ENCODE measurements at places on chromosomes 6 and 20. TPM values are rescaled to one million over a fixed set of nuclear protein-coding genes. Genes with fewer than 3 reads are reported as not detected.

Gene ASIP
- total RNA-seq = not detected

- DNase-seq = no peak
These were observed 7.1 kb downstream of the DDR1 start for GRCh38 chr6:30891450-30891723.

Gene LAMA4
- 517 TPM for total RNA-seq

Gene SCRT2
- total RNA-seq = not detected

DNA sequence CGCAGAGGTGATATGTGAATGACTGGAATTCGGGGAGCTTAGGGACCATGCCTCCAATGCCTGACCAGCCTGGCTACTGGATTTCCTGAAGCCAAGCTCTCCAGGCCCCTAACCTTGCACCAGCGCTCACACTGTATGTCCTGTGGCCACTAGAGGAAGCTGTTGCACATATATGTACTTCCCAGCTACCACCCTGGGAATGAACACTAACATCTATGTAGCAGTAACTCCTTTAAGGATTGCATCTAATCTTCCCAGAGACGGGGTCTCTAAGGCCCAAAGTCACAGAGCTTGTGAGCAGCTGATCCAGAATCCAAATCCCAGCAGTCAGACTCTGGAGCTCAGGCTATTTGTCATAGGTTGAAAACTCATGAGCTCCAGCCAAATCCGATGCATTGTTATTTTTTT is 20.4 kb upstream of the BPIFB1 start:
- DNase-seq = peak; percentile 13

DNA sequence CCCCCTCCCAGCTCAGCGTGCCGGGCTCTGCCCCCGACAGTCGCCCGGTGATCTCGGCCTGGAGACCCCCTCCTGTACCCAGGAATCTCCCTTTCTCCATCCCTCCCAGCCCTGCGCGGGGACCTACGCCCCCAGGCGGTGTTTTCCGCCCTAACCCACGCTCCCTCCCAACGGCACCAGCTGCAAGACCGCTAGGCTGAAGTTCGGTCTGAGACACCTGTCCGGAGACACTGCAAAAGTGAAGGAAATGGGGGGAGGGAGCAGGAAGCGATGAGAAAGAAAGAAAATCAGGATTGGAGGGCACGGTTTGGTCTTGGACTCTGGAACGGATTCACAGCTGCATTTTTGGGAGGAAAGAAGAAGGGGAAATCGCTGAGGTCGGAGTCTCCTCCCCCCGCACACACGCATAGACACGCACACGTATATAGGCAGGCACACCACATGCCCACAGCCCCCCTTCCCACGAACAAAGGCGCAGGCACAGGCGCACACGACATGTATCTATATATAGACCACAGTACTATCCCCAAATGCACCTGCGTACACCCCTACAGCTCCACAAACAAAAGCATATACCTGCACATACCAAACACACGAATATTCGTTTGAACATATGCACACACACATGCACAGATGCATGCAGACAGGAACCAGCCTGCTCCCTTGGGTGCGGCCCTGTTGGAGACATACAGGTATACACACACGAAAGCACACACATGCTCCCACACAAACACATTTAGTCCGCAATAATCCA is 1.0 kb downstream of the SLC32A1 start:
- no peak for DNase-seq

GRCh38 chr6:75436869-75437268 is 56.7 kb downstream of the FILIP1 start:
- no peak for DNase-seq

GRCh38 chr6:36124881-36125280 is 5.4 kb upstream of the MAPK13 start:
- DNase-seq = no peak

GRCh38 chr6:119521251-119521650 is 171.7 kb upstream of the MAN1A1 start:
- no peak for DNase-seq

- peak; percentile 59 for DNase-seq
These were observed 23.9 kb upstream of the ASF1A start for GRCh38 chr6:118869894-118870589.

DNA sequence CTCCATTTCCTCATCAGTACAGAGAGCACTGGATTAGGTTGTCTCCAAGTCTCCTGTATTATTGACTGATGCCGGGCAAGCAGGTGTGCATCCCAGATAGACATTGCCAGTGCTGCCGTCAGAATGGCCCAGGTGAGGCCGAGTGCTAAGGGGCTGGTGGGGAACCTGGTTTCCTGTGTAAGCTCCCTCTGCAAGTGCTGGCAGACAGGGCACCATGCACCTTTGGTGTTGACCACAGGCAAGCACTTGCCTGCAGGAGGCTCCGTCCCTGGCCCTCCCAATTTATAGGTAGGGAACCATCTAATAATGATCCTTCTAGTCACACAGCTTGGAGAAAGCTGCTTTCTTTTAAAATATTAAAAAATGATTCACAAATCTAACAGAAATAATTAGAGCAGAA is 747 bp downstream of the GABRR1 start:
- DNase-seq = no peak

Gene EMILIN3
- total RNA-seq = not detected

Gene PPT2
- total RNA-seq = 35.1 TPM

GRCh38 chr6:83696674-83697073 is 12.2 kb downstream of the SNAP91 start:
- peak; percentile 39 for DNase-seq

Gene PTK7
- 2.6 TPM for total RNA-seq

DNA sequence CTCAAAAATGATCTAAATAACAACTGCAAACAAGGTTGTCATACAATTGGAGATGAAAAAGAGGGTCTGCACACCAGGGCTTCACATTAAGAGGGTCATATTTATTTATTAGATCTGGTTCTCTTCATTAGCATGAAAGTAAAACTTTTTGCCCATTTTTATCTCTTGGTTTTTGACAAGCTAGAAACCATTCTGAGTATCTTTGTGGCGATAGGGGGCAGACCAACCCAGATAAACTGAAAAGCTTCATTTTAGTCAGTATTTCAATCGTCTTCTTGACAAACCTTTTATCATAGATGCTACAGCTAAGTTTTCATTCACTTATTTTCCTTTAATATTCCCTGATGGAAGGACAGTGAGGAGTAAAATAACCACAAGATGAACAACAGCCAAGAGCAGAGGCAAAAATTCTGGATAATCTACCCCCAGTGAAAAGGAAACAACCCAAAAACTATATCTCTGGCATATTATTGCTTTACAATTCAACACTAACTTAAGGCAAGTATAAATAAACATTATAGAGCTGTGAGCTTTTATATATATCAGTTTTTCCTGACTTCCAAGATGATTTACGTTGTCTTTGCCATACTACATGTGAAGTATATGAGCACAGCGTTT is 45.2 kb downstream of the THEMIS start:
- DNase-seq = no peak

GRCh38 chr6:10578723-10579122 is 57.6 kb downstream of the GCNT2 start:
- DNase-seq = no peak

GRCh38 chr20:34260208-34260942 is 19.2 kb downstream of the ASIP start:
- no peak for DNase-seq

Gene BCAS1
- total RNA-seq = not detected

- DNase-seq = no peak
These were observed 20.2 kb downstream of the KCNK15 start for GRCh38 chr20:44765701-44766347.

Gene PRL
- total RNA-seq = not detected

GRCh38 chr6:169780571-169781091 is 29.2 kb downstream of the ERMARD start:
- DNase-seq = no peak

- no peak for DNase-seq
These were observed 225.5 kb downstream of the SOD2 start for GRCh38 chr6:159467473-159468041.

Gene ADGRG6
- 10.0 TPM for total RNA-seq

GRCh38 chr20:63642527-63643247 is 10.5 kb downstream of the STMN3 start:
- DNase-seq = no peak

- DNase-seq = no peak
These were observed 7.2 kb upstream of the UQCC2 start for GRCh38 chr6:33718713-33719112.

GRCh38 chr20:61619751-61620150 is 367.7 kb downstream of the CDH4 start:
- DNase-seq = no peak

- no peak for DNase-seq
These were observed 170.9 kb upstream of the STXBP5 start for GRCh38 chr6:147033267-147033666.

Gene CASS4
- 0.07 TPM for total RNA-seq

DNA sequence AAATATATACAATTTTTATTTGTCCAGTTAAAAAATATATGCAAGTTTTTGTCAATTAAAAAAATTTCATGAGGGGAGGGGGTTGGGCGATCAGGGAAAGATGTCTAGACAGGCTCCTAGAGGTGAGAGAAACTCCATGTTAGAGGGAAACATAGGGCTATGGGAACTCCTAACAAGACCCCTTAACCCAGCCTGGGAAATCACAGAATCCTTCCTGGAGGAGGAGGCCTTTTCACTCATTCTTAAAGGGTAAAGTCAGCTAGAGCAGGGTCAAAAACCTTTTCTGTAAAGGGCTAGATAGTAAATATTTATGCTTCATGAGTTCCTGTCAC is 75.9 kb upstream of the PTPN1 start:
- DNase-seq = no peak

DNA sequence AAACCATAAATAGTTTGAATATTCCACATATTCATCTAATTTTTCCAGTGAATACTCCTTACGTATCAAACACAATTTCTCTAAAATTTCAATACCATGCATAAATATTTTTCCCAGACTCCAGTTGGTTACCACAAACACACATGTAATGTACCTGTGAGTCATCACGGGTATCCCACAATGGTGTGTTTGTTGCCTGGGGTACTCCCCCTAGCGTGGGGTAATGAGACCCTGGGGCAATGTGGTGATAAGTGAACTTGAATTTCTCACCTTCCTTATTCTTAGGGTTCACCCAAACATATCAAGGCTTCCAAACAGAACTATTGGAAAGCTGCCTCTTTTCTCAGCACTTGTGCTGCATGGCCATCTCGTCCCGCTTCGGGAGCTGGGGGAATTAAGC is 51.0 kb downstream of the STX7 start:
- no peak for DNase-seq

- no peak for DNase-seq
These were observed 20.0 kb downstream of the VEGFA start for GRCh38 chr6:43790031-43790430.

DNA sequence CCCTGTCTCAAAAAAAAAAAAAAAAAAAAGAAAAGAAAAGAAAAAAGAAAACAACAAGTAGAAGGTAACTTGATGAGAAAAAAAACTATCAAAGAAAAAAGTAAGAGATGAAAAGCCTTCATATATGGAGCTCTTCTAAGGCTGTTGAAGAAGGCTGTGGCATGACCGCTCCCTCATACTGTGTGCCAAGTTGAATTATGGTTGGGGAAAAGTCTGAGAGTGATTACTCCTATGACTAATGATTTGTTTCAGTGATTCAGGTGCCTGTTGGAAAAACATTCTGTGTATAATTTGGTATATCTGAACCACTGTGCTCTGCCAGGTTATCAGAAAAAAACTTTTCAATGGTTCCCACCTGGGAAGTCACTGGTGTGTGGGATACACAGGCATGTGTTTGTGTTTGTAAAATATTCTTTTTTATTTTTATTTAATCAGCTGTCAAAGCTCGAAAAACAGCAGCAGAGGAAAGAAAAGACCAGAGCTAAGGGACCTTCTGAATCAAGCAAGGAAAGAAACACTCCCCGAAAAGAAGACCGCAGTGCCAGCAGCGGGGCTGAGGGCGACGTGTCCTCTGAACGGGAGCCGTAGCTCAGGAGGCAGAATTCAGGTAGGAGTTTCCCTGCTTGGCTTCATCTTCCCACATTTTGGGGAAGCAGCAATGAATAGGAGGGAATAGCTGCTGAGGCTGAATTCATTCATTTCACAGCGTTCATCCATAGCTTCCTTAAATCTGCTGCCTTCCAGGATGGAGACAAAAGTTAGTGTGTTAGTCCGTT is 69.7 kb upstream of the SCP2D1 start:
- DNase-seq = no peak

GRCh38 chr20:34049389-34049788 is 55.7 kb downstream of the RALY start:
- no peak for DNase-seq

Gene EYA2
- not detected for total RNA-seq

DNA sequence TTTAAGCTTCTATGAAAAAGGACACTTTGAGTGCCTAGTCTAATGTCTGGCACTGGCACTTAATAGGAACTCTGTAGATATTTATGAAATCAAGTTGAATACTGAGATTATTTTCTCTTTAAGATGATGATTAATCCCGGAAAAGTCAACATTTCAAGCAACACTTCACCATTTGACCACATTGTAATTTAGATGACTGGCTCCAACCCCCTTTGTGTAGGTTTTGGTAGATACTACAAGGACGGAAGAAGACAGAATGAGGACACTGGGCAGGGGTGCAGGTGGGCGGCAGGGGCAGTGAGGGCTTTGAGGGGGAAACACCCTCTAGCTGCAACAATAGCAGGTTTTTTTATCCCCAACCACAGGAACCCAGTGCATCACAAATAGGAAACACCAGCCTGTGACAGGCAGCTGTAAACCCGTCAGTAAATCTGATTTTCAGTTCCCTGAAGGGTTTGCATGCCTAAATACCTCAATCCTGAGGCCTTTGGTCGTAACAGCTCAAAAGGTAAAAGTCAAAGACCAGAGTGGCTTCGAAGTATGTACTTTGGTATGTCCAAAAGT is 4.6 kb downstream of the DTNBP1 start:
- DNase-seq = no peak

- DNase-seq = no peak
These were observed 16.8 kb downstream of the TNFRSF21 start for GRCh38 chr6:47292944-47293343.

Gene STMND1
- not detected for total RNA-seq

- no peak for DNase-seq
These were observed 17.9 kb upstream of the ABRACL start for GRCh38 chr6:139010674-139011073.

Gene PROKR2
- total RNA-seq = not detected

DNA sequence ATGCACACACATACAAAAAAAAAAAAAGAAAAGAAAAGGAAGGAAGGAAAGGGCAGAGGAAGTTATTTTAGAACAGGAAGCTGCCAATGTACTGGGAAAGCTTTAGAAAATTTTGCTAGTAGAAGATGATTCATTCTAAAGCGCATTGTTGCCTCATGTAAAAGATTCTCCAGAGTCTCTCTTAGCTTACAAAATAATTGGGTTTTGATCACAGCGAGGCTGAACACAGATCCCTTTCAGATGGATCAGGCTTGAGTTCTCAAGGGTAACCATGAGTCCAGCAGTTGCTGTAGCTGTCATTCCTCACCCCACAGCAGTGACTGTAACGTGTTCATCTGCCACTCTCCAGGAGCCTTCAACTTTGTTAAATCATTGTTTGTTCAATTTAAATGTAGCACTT is 81.9 kb downstream of the PHACTR2 start:
- DNase-seq = no peak

All from pulmonary artery endothelial cell (primary cell).